ENCODE measurements at places on chromosomes 5 and 9. TPM values are rescaled to one million over a fixed set of nuclear protein-coding genes. Genes with fewer than 3 reads are reported as not detected.
A peak's percentile ranks its signal among the peaks of the same experiment; 100 is the strongest.

DNA sequence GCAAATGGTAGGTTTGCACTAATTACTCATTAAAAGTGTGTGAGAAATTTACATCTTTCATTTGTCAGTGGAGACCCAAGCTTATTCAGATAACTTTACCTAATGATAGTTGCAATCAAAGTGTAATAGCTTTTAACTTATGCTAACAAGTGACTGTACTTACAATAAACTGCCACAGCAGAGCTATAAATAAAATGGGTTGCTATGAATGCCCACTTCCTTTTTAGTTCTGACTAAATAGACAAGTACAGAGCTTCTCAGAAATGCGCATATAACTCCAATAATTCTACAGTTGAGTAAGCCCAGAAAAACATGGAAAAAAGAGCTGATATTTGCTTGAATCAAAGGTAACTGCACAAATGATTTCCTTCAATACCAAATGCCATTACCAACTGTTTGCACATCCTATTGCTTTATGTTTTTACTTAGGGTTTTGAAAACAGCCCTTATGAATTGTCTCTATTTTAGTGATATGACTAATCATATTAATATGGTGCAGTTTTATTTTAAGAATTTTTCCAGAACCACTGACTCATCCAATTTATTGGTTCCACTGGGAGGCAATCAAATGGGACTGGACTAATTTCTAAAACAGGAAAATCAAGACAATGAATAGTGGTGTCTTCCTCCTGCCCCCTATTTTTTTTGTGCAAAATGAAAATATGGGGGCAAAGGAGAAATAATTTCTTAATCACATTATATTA lies 84.1 kb downstream of the PPP2R2B start:
- H3K4me3 ChIP-seq: no peak overlapping the region
- H3K27ac ChIP-seq: no peak overlapping the region
- H3K4me1 ChIP-seq: no peaks in the 10 kb centered on the region
- no peaks in the 10 kb centered on the region for H3K36me3 ChIP-seq

Gene CCDC69
- 30.6 TPM for total RNA-seq

Gene KIF4B
- not detected for total RNA-seq

GRCh38 chr5:126139773-126140172 lies 283.4 kb upstream of the GRAMD2B start:
- no peaks in the 10 kb centered on the region for H3K36me3 ChIP-seq
- H3K27ac ChIP-seq: no peak overlapping the region
- no peaks in the 10 kb centered on the region for H3K4me1 ChIP-seq
- no peak overlapping the region for H3K4me3 ChIP-seq
- DNase-seq: no peak

DNA sequence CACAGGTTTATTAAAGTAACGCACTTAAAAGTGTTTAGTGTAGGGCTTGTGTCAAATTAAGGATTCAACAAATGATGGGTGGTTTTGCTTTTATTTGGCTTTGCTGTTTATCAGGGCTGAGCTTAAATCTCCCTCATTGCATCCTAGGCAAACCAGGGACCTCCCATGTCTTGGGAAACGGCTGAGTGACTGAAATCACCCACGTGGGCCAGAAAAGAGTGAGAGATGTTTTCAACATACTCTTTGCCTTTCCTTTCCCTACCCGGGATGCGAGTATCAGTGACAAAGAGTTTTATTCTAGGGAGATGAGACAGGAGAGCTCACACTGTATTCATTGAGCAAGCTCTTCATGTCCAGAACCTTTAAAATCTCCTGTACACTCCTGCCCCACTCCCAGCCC lies 23.3 kb downstream of the KCNMB1 start:
- no peak for DNase-seq
- H3K27me3 ChIP-seq: no peaks in the 10 kb centered on the region

- H3K4me1 ChIP-seq: peaks cover 26% of the 10 kb centered on the region
- no peak for DNase-seq
- no peak overlapping the region for H3K27ac ChIP-seq
- H3K27me3 ChIP-seq: no peaks in the 10 kb centered on the region
Measured at GRCh38 chr9:124385623-124386022, 29.6 kb downstream of the PSMB7 start.

GRCh38 chr9:118034701-118035100 lies 330.5 kb downstream of the TLR4 start:
- no peaks in the 10 kb centered on the region for H3K4me1 ChIP-seq
- DNase-seq: no peak
- H3K27ac ChIP-seq: no peak overlapping the region
- no peak overlapping the region for H3K4me3 ChIP-seq
- H3K36me3 ChIP-seq: no peaks in the 10 kb centered on the region
- H3K27me3 ChIP-seq: no peaks in the 10 kb centered on the region

DNA sequence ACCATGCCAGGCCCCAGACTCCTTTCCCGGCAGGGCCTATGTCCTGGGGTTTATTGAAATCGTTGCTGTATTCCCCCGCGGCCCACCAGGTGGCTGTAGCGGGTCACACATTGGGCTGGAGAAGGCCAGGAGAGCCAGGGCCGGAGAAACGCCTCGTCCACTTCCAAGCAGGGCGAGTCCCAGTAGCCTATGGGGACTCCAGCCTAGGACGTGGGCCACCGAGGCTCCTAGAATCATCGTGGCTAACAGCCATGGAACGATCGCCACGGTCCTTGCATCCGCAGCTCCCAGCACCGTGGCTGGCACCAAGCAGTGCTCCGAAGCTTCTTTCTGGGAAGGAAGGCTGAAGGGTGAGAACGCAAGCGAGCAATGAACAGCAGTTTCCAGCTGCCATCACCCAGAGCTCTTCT lies 87.7 kb downstream of the ENTREP1 start:
- no peak overlapping the region for H3K4me3 ChIP-seq
- H3K27me3 ChIP-seq: no peaks in the 10 kb centered on the region
- peaks cover 6% of the 10 kb centered on the region for H3K4me1 ChIP-seq
- no peak for DNase-seq
- no peaks in the 10 kb centered on the region for H3K36me3 ChIP-seq

Gene RXRA
- 49.1 TPM for total RNA-seq

DNA sequence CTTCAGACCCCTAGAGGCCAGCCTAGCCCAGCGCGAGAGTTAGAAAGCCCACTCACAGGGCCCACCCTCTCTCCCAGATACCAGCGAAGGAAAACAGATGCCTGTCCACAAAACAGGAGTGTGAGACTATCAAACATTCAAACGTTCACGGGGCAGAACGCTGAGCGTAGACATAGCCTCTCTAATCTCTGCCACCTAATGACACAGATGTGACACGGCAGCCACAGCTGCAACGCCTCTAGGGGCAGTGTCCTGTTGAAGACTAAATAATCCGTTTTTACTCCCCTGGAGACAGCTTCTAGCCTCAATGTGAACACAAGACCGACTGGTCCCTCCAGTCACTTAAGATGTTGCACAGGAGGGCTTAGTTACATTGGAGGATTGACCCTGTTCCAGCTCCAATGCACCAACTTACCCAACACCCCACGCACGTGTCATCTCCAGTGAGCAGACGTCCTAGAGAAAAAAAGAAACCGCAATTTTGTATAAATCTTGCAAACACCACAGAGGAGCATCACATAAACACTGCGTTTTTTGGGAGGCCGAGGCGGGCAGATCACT lies 14.3 kb downstream of the DIPK1B start:
- H3K27me3 ChIP-seq: no peaks in the 10 kb centered on the region
- H3K27ac ChIP-seq: peak overlapping the region; percentile 91
- peaks cover 46% of the 10 kb centered on the region for H3K4me1 ChIP-seq
- peaks cover 41% of the 10 kb centered on the region for H3K36me3 ChIP-seq
- no peak for DNase-seq
- H3K4me3 ChIP-seq: peak overlapping the region; percentile 79

GRCh38 chr9:17131494-17131893 lies 3.3 kb upstream of the CNTLN start:
- H3K27me3 ChIP-seq: no peaks in the 10 kb centered on the region
- H3K4me1 ChIP-seq: peaks cover 27% of the 10 kb centered on the region
- H3K27ac ChIP-seq: no peak overlapping the region
- H3K4me3 ChIP-seq: no peak overlapping the region
- no peak for DNase-seq

DNA sequence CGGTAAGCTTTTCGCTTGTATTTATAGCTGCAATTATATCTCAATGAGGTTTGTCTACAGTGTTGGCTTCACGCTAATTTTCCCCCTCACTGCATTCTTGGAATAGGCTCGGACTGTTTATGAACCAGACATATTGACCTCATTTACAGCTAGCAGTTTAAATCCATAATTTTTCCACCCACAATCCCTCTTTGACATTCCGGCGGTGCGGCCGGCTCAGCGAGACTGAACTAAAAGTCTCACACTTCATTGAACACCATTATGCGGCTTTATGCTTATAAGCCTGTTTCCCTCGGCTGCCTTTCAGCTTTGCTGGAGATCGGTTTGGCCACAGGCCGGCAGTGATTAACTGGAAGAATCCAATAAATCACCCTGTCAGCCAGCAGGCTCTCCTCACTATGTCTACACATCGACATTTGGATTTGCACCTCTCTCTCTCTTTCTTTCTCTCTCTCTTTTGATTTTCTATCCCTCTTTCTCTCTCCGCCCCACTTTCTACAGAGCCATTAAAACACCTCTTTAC lies 315.0 kb upstream of the TLE4 start:
- no peaks in the 10 kb centered on the region for H3K36me3 ChIP-seq
- H3K27ac ChIP-seq: no peak overlapping the region
- no peaks in the 10 kb centered on the region for H3K27me3 ChIP-seq
- DNase-seq: no peak
- peaks cover 7% of the 10 kb centered on the region for H3K4me1 ChIP-seq

DNA sequence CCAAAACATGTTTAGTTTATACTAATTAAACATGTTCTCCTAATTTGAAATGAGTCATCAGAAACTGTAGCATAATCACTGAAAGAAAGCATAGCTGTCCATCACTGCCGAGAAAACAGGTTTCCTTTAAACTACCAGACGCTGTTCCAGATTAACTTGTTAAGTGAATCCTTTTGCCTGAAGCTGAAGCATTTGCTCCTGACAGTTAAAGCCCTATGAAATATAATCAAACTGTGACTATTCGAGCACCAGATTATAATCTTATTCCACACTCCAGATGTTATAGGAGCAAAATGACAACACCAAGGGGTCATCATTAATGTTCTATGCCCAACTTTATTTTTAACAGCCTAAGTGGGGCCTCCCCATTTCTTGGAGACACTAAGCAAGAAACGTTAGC lies 86.0 kb upstream of the CTSL start:
- DNase-seq: no peak
- no peaks in the 10 kb centered on the region for H3K27me3 ChIP-seq
- H3K36me3 ChIP-seq: no peaks in the 10 kb centered on the region
- H3K27ac ChIP-seq: no peak overlapping the region

DNA sequence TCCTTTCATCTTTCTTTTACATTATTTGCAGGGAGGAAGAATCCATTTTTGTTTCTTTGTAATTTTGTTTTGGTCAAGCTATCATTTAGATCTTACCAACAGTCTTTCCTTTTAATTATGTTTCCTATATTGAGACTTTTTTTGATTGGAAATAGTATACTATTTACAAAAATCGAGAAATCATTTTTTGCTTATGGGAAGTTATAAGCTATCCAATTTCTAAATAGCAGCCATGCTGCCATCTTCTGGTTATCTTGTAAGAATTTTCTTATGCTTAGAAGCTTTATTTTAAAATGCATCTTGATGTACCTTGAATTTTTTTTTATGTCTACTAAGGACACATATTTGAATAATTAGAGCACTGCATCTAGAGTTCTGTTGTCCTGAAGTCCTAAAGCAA lies 821.2 kb downstream of the PTPRD start:
- no peaks in the 10 kb centered on the region for H3K36me3 ChIP-seq
- no peak for DNase-seq
- no peak overlapping the region for H3K4me3 ChIP-seq
- no peaks in the 10 kb centered on the region for H3K4me1 ChIP-seq

DNA sequence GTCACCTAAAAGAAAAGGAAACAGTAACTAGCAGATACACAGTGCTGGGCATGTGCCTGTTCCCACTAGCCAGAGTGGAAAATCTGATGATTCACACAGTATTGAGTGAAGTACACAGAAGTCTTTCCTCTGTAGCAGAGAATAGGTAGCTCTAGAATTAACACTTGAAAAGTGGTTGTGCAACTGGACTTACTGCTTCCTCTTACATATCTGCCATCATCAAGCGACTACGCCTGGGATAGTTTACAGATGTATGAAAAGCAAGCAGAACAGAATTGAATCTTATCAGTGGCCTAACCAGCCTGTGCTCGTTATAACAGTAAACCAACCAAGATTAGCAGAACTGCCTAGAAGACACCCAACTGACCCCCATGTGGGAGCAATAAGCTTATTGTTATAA lies 130.6 kb downstream of the DTWD2 start:
- H3K4me3 ChIP-seq: no peak overlapping the region
- no peak for DNase-seq
- H3K27me3 ChIP-seq: no peaks in the 10 kb centered on the region
- no peaks in the 10 kb centered on the region for H3K4me1 ChIP-seq

GRCh38 chr9:135677641-135678168 lies 14.6 kb downstream of the LCN9 start:
- H3K36me3 ChIP-seq: no peaks in the 10 kb centered on the region
- no peak overlapping the region for H3K4me3 ChIP-seq
- H3K27me3 ChIP-seq: no peaks in the 10 kb centered on the region

DNA sequence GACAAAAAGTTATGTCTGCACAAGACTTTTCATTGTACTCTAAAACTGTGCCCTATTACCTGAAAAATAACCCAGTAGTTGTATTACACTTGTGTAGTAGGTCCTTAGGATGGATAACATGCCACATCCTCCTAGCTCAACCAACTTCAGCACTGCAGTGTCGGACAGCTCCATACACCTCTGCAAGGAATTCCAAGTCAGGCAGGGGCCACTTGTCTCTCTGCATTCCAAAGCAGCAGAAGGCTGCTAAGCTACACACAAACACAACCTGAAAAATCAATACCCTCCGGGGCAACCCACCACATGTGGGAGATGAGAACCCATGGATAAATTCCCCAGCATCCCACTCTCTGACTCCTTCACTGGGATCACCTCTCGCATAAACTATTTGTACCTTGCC lies 50.2 kb downstream of the MED10 start:
- H3K27ac ChIP-seq: no peak overlapping the region
- no peaks in the 10 kb centered on the region for H3K27me3 ChIP-seq
- H3K4me3 ChIP-seq: no peak overlapping the region
- H3K4me1 ChIP-seq: no peaks in the 10 kb centered on the region

Gene LHX2
- not detected for total RNA-seq

- no peaks in the 10 kb centered on the region for H3K27me3 ChIP-seq
- H3K4me3 ChIP-seq: no peak overlapping the region
- no peak overlapping the region for H3K27ac ChIP-seq
Measured at GRCh38 chr9:512555-513272, 298.0 kb downstream of the DOCK8 start.

DNA sequence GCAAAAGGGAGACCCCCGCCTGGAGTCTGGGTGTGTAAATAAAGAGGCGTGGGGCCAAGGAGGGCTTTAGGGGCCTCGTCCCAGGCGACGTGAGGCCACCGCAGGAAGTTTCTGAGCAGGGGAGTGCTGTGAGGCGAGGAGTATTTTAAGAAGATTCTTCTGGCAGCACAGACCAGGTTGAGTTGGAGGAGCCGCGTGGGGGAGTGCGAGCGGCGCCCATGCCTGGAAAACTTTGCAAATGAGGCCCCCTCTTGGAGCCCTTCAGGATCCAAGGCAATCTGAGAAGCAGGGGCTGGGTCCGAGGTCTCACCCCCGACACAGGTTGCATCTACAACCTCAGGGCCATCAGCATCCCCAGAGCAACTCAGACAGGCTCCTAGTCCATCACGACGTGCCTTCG lies 24.3 kb upstream of the CPLX2 start:
- H3K27me3 ChIP-seq: no peaks in the 10 kb centered on the region
- no peaks in the 10 kb centered on the region for H3K36me3 ChIP-seq
- no peak for DNase-seq
- no peak overlapping the region for H3K27ac ChIP-seq
- H3K4me3 ChIP-seq: no peak overlapping the region
- no peaks in the 10 kb centered on the region for H3K4me1 ChIP-seq

Gene PCDHA9
- 0.19 TPM for total RNA-seq
